ENCODE measurements at places on chromosomes 2 and 18. TPM values are rescaled to one million over a fixed set of nuclear protein-coding genes. Genes with fewer than 3 reads are reported as not detected.

DNA sequence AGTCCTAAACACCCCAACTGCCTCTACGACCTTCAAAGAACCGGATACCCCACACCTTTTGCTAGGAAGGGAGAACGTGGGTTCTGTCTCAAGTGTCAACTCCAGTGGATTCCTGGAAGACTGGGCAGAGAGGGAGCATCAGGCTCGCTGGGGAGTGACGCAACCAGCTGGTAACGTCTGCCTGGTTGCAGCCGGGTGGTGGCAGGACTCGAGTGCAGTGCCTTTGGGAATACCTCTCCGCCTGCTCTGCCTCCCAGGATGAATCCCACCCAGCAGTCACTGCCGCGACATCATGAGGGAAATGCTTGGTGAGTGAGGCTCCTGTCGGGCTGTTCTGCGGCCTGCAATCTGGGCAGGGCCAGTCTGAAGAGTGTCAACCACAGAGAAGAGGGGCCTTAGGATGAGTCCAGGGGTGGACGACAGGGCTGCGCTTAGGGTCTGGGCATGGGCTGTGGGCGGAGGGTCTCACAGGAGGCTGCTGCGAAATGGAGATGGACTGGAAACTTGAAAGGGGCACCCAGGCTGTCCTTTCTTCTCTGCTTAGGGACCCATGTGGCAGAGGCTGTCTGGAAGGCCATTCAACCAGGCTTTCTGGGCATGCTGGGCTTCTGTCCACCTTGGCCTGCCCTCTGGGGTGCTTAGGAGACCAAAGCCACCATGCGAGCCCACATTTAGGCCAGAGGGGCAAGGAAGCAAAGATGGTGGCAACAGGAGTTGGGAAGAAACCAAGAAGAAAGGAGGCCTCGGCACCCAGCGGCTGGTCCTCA, 12.9 kb downstream of the GPR17 start:
- DNase-seq, result no peak

DNA sequence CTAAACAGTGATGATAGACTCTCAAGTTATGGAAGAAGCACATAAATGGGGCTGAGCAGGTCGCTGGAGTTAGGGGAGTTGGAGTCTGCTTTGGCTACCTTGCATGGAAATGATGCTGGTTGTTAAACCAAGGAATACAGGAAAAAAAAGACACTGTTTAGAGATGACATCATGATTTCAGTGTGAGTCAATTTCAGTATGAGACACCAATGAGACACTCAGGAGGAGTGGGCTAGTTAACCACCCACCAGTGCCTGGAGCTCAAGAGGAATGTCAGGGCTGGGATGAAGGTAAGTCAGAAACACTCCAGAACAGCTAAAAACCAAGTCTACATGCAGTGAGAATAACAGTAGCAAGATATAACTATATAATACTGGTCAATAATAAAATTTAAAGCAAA, 303.6 kb downstream of the SOX11 start:
- no peak for DNase-seq

DNA sequence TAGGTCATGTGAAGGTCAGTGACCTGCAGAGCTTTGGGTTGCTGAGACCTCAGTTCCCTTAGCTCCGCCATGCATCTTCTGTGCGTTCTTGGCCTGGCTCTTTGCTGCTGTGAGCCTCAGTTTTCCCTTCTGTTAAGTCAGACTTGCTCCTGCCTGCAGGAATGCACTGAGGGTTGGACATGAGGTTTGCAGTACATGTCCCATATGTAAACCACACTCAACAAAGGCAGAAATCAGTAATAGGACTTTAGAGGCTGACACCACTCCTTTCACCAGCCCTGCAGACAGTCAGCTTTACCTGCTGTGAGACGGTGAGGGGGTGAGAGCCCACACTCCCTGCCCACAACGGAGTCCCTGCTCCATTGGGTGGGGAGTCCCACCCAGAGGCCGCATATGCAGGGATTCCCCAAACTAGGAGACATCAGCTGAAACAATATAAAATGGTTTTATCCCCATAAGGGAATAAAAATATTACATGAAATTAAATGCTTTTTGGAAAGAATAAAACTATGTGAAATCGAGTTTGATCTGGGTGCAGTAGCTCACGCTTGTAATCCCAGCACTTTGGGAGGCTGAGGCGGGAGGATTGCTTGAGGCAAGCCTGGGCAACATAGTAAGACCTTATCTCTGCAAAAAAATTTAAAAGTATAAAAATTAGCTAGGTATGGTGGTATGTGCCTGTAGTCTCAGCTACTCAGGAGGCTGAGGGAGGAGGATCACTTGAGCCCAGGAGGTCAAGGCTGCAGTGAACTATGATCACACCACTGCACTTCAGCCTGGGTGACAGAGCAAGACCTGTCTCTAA, 55.1 kb downstream of the MYO7B start:
- DNase-seq, result no peak

The IL37 gene
- not detected for total RNA-seq

The CD8B2 gene
- 0.14 TPM for total RNA-seq

The TUBA4A gene
- total RNA-seq, result 185 TPM
